LHCN-M2 (cell line): ENCODE measurements at places on chromosomes 3 and 15. TPM values are rescaled to one million over a fixed set of nuclear protein-coding genes. Genes with fewer than 3 reads are reported as not detected.

TAGLN3 gene
- not detected in 2 replicates for total RNA-seq

CGNL1 gene
- total RNA-seq, result 2.0 and 2.2 TPM in 2 replicates

SAMD7 gene
- not detected in 2 replicates for total RNA-seq

ERICH6 gene
- total RNA-seq, result 0.11 and 0.38 TPM in 2 replicates

COL6A5 gene
- total RNA-seq, result under 0.01 and 0.34 TPM in 2 replicates

DIPK2A gene
- total RNA-seq, result 38.5 and 40.0 TPM in 2 replicates

SEMA3B gene
- total RNA-seq, result 2.1 and 4.1 TPM in 2 replicates

ITIH3 gene
- not detected in 2 replicates for total RNA-seq

HRH1 gene
- 8.7 and 9.5 TPM in 2 replicates for total RNA-seq
